ENCODE measurements at places on chromosomes 1 and 21. TPM values are rescaled to one million over a fixed set of nuclear protein-coding genes. Genes with fewer than 3 reads are reported as not detected.
A peak's percentile ranks its signal among the peaks of the same experiment; 100 is the strongest.

GRCh38 chr1:244796719-244797406 is 38.6 kb upstream of the COX20 start:
- DNase-seq: peak; percentile 74

DNA sequence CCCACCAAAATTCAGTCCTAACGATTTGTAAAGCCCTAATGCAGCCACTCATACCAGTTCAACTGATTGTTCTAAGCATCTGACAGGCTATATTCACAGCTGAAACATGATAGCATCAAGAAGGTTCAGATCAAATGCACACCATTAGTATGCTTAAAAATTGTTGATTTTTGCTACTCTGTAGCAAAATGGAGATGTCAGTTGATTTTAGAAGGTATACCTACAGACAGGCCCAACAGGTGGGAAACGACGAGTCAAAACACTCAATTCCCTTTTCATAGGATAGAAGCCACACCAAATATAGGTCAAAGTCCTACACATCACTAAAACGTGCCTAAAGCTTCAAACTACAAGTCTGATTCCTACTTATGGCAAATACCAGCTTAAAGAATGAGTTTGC is 6.7 kb downstream of the SFPQ start:
- no peak for DNase-seq

- DNase-seq: peak; percentile 34
Observed at GRCh38 chr1:116489231-116489697, 81.6 kb downstream of the CD58 start.

GRCh38 chr1:223525957-223526356 is 132.7 kb downstream of the CCDC185 start:
- no peak for DNase-seq

- no peak for DNase-seq
Observed at GRCh38 chr1:86176226-86176625, 19.7 kb upstream of the COL24A1 start.

DNA sequence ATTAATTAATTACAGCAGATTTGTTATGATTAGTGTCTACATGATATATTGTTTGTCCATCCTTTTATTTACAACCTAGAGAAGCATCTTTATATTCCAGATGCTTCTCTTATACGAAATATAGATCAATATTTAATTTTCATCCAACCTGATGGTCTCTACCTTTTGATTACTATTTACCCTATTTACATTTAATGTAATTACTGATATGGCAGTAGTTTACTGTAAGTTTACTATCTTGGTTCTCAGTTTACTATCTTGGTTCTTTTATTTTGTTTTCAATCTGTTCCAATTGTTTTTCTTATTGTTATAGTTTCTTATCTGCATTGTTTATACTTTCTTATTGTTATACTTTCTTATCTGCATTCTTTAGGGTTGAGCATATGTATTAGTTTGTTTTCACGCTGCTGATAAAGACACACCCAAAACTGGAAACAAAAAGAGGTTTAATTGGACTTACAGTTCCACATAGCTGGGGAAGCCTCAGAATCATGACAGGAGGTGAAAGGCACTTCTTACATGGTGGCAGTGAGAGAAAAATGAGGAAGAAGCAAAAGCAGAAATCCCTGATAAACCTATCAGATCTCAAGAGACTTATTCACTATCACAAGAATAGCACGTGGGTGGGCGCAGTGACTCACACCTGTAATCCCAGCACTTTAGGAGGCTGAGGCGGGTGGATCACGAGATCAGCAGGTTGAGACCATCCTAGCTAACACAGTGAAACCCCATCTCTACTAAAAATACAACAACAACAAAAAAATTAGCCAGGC is 28.9 kb downstream of the FAF1 start:
- DNase-seq: no peak

GRCh38 chr1:179287946-179288345 is 5.7 kb upstream of the SOAT1 start:
- DNase-seq: no peak

GRCh38 chr1:196295766-196296165 is 312.5 kb downstream of the KCNT2 start:
- DNase-seq: no peak

DNA sequence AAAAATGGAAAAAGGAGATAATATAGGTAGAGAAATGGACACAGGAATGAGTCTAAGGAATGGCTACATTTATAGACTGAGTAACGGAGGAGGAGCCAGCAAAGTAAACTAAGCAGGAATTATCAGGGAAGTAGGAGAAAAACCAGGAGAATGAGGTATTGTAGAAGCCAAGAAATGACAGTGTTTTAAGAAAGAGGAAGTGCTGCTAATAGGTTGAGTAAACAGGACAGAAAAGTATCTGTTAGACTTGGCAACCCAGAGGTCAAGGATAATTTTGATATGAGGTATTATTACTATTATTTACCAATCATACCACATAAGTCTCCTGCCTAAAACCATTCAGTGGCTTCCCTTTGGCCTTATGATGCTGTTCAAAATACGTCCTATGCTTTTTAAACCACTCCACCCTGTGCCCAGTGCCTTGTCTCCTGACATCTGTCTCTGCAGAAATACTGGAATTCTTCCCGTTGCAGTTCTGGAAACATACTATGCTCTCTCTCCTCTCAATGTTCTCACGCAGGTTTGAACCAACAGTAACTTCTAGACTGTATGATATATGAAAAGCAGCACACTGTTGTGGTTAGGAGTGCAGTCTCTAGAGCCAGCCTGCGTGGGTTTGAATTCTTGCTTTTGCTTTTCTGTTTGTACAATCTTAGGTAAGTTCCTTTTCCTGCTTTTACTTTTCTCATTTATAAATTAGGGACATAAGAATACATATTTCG is 24.6 kb upstream of the NEK7 start:
- no peak for DNase-seq

DNA sequence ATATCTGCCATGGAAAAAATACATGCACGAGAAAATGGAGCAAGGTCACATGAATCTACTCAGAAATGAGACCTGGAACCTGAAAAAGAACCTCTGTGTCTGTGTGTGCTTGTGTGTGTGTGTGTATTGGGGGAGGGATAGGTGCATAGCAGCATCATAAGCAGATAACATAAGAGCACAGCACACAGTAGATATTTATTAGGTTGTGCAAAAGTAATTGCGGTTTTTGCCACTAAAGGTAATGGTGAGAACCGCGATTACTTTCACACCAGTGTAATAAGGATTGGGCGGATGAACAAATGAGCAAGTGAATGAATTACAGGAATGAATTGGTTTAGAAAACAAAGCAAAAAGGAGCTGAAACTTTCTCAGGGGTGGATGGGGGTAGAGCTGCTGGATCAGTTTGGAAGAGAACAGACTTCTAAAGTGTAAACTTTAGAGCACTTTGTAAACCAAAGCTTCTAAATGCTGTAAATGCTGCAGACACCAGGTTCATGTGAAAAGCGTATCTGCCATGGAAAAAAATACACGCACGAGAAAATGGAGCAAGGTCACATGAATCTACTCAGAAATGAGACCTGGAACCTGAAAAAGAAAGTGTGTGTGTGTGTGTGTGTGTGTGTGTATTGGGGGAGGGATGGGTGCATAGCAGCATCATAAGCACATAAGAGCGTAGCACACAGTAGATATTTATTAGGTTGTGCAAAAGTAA is 156.9 kb downstream of the TOMM20 start:
- DNase-seq: no peak

- peak; percentile 54 for DNase-seq
Observed at GRCh38 chr1:224510880-224511645, 76.5 kb upstream of the WDR26 start.

- peak; percentile 67 for DNase-seq
Observed at GRCh38 chr1:182588500-182589396, at the start of gene RNASEL. Gene RNASEL, minus strand, starts transcription at chr1:182589256. Its CDS starts 2,450 bp downstream, at chr1:182586806.

DNA sequence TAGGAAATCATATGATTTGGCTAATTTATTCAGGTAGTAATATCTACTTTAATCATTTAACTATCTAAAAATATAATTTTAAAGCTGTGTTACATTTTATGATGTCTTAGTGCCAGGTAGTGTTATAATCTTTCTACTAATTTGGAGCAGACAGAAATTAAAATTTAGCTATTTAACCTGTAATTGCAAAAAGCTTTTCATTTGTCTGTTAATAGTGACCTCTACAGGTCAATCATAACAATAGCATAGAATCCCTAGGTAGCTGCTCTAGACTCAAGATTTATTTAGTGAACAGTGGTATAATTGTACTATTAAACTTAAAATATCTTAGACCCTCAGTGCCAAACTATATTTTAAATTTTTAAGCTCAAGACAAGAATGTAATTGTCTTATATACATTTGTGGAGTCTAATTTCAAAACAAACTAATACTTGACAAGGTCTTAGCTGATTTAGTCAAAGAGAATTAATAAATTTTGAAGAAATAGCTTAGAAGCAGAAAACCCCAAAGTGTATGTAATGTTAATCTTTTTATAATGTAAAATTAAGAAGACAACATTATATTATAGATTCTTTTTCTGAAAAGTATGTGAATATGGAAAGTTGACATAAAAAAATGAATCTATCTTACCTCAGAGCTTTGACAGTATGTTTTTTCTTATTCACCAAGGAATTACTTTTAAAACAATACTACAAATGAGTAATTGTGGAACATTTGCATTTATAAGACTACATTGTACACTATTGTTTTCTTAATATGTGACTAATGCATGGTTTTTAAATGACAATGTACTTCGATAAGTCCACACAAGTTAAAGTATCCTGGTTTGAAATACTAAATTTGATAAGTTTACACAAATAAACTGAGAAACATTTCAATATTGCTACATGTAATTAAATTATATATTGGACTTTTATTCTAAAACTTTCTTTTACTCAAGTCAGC is 64.1 kb upstream of the RNPC3 start:
- DNase-seq: peak; percentile 36

DNA sequence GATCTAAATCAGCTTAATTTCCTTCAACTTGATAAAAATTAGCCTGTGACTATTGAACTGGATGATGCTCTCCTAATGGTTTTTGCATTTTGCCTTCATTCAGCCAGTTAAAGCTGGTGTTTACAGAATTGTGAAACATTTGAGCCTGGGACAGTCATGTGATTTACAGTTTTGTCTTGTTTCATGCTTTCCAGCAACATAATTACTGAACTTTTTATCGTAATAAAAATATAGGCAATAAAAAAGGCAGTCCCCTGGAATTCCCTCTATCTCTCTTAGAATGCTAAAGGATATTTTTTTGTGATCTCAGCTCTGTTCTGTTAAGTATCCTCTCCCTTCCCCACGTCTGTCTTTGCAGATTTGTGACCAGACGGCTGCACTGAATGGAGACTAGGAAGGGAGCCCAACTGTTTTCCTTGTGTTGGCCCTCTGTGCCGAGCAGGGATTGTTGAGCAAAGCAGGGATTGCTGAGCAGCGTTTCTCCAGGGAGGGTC is 70.3 kb upstream of the RGL1 start:
- peak; percentile 26 for DNase-seq

DNA sequence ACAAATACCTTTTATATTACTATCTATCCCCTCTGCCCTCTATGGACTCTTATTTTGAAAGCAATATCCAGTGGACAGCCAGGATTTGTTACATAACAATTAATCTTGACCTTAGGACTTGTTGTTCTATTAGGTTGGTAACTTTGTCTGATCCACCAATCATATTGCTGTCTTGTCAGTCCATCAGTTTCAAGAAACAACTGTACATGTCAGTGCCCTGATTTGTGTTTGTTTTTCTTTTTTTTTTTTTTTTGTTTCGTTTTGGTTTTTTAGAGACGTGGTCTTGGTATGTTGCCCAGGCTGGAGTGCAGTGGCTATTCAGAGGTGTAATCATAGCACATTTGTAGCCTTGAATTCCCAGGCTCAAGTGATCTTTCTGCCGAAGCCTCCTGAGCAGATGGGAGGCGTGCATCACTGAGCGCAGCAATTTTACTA is 1.5 kb upstream of the SCP2 start:
- peak; percentile 26 for DNase-seq

DNA sequence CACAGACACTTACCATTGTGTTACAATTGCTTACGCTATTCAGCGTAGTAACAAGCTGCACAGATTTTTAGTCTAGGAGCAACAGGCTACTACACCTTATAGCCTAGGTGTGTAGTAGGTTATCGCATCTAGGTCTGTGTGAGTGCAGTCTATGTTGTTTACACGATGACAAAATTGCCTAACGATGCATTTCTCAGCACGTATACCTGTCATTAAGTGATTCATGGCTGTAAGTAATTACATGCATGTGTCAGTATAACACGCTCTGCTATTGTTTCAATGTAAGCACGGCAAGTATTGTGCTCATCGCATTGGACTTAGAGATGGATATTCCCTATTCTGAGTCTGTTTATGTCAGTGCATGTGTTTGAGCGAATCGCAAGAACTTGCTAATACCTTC is 15.7 kb upstream of the ZBTB18 start:
- DNase-seq: no peak

GRCh38 chr1:238783633-238784032 is 602.7 kb upstream of the CHRM3 start:
- DNase-seq: no peak

- DNase-seq: no peak
Observed at GRCh38 chr1:178933105-178933561, 62.3 kb upstream of the ANGPTL1 start.

GRCh38 chr1:180888870-180889269 is 23.8 kb upstream of the KIAA1614 start:
- DNase-seq: no peak

GRCh38 chr21:25964015-25964414 is 206.6 kb downstream of the APP start:
- DNase-seq: no peak

Gene NTMT2
- not detected for total RNA-seq

Gene CNR2
- not detected for total RNA-seq

Gene HRNR
- total RNA-seq: not detected

Gene NUDT17
- 10.7 TPM for total RNA-seq

Gene SAMSN1
- not detected for total RNA-seq

Gene HSPB7
- total RNA-seq: 94.0 TPM

Gene EPHA8
- not detected for total RNA-seq

Gene FCER1A
- not detected for total RNA-seq

Gene CR1L
- total RNA-seq: not detected

Gene DYNLT4
- total RNA-seq: not detected

Gene KCNE2
- 0.47 TPM for total RNA-seq

Gene LCE1D
- total RNA-seq: not detected

Gene TSPEAR
- not detected for total RNA-seq

Gene ANGPTL3
- not detected for total RNA-seq

Gene DMBX1
- total RNA-seq: not detected

Gene TACSTD2
- total RNA-seq: not detected

Gene CNIH4
- 26.2 TPM for total RNA-seq

All from myocyte (in vitro differentiated cells).